Spinal cord (tissue), 10 donors: ENCODE measurements at places on chromosomes 7 and 10.

- no peak for DNase-seq
Observed at GRCh38 chr7:121451367-121452094, 55.4 kb upstream of the FAM3C start.

- DNase-seq, result peak; percentile 57
Observed at GRCh38 chr7:129091484-129092002, 36.6 kb upstream of the TNPO3 start.

DNA sequence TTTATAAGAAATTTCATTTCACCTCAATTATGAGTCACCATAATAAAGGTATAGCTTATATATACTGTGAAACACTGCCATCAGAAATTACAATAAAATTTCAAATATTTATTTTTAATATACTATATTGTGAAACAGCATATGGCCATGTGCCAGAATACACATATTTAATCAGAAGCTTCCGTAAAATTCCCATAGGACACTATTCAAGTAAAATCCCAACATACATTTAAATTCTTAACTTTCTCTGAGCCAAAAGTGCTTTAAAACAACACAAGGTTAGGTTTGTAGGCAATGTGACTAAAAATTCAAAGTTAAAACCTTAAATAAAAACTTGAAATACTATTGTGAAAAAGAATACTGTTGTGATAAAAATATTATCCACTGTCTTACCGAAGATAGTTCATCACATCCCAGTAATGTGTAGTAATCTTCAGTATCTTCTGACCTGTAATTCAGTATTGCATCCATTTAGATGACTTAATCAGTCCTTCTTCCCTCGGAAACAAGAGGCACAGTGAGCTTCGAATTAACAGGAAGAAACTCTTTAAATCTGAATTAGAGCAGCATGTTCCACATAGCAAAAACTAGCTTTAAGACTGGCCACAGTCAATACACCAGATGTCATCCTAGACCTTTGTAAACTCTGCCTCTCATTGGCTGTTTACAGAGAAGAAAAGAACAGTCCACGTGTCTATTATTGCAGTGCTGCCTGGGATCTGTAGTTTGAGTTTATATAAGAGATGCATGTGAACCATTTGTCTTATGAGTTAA lies at the start of gene DNAJC12:
TSS of gene DNAJC12 (minus strand) at position 648 of the 774 bp plus-strand sequence. CDS start at position 471, 177 bp downstream.
- DNase-seq, result no peak

DNA sequence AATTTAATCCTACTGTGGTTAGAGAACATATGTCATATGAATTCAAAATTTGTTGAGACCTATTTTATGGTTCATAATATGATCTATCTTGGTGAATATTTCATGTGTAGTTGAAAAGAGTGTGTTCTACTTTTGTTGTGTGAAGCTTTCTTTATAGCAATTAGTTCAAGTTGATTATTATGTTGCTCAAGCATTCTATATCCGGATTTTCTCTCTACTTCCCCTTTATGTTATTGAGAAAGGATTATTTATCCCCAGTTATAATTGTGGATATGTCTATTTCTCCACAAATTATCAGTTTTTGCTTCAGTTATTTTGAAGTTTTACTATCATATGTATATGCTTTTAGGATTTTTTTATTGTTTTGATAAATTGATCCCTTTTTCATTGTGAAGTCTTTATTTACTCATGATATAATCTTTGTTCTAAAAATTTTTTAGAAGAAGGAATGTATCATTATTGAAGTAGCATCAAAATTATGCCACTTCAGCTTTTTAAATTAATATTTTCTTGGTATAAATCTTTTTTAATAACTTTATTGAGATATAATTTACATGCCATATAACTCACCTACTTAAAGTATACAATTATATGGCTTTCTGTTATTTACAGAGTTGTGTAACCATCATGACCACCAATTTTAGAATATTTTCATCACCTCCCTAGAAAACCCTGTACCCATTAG lies 12.0 kb upstream of the MEST start:
- no peak for DNase-seq

DNA sequence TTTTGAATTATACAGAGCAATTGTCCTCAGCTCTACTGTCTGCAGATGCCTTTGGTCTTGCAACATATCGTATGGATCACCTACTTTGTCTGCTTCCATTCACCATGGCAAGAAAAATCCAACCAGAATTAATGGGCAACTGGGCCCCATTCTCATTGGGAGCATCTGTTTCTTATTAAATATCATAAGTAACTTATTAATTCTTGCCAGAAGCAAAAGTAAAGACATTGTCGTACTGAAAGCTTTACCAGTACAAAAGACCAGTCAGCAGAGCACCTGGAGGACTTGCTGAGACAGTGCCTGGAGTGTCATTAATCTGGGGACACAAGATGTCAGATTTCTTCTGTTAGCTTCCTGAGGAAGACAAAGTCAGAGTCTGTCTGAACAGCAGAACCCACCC lies 404.5 kb downstream of the INHBA start:
- no peak for DNase-seq

- DNase-seq, result no peak
Observed at GRCh38 chr7:27759491-27759890, 19.5 kb downstream of the TAX1BP1 start.

- no peak for DNase-seq
Observed at GRCh38 chr10:77649333-77650331, 12.0 kb upstream of the KCNMA1 start.

- no peak for DNase-seq
Observed at GRCh38 chr10:114539623-114540022, 118.5 kb downstream of the ABLIM1 start.
